HuH-7 (cell line): ENCODE measurements at places on chromosomes 3 and 15.

- DNase-seq = no peak
These were observed 33.9 kb upstream of the C15orf39 start for GRCh38 chr15:75167588-75168350.

DNA sequence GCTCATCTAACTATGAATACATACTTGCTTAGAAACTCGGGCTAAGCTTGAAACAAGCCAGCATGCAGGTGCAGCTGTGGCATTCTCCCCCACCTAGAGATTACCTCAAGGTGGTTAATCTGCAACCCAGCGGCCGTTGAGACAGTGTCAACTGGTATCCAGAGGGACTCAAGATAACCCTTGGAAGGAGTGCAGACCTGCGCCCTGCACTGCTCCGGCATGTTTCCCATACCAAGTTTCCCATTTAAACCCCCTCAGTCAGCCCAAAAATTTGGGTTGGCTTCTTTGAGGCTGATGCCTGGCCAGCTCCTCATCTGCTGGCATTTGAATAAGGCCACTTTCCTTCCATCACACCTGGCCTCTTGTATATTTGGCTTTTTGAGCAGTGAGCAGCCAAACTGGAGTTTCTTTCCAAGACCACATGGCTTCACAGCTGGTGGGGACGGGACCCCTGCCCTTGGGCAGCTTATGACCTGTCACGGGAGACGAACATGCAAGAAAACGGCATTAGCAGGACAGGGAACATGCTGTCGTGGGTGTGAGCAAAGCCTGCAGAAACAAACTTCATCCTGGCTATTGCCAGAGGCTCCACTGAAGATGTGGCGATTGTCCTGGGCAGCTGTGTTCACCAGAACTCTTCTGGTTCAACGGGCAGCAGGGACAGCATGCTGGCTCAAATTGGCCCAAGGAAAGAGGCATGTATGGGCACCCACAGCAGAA is 98.2 kb downstream of the PLXNA1 start:
- no peak for DNase-seq

DNA sequence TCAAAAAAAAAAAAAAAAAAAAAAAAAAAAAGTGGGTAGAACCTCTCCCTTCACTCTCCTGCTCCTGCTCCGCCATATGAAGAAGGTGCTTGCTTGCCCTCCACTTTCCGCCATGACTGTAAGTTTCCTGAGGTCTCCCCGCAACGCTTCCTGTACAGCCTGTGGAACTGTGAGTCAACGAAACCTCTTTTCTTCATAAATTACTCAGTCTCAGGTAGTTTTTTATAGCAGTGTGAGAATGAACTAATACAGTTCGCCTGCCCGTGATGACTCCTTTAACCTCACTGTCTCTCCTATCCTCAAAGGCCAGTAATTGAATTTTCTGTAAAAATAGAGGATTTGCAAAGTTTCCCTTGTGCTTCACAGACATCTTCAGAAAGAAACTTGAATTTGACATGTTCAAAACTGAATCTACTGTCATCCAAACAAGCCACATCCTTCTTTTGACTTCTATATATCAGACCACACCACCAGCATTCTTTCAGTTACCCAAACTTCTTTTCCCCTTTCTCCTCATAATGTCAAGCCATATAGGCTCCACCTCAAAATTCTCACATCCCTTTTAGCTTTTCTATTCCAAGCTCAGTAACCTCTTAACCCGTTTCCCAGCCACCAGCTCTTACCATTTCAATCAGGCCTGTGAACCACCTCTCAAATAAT is 44.3 kb downstream of the P2RY1 start:
- DNase-seq = no peak

DNA sequence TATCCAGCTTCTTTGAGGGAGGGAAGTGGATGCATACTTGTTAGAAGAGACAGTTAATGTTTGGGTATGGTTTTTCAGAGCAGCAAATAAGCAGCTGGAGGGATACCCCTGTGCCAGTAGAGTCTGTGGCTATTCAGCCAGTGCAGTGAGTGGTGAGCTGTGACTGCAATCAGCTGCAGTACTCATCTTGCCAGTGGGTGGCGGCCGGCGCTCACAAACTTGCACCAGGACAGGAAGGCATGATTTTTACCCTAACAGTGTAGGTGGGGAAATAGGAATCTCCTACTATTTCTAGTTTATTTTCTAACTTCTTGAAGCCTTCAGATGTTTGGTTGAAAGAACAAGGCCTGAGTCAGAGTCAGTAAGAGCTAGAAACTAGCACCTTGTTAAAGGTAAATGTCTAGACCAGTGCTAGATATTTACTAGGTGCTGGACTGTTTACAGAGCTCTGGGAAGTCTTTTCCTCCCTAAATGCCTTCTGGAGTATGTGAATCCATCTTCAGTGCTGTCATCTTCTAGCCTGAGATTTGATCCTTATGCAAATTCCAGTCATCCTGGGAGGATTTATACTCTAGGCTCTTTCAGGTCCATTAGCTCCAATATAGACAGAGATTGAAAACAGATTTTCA is 23.6 kb downstream of the TIMP4 start:
- peak; percentile 86 for DNase-seq
